ENCODE measurements at places on chromosomes 2 and 18. TPM values are rescaled to one million over a fixed set of nuclear protein-coding genes. Genes with fewer than 3 reads are reported as not detected.

The IGFBP5 gene
- 3.9 TPM for total RNA-seq

The NCKAP5 gene
- 0.30 TPM for total RNA-seq

The UGT1A5 gene
- not detected for total RNA-seq

- H3K27me3 ChIP-seq = no peaks in the 10 kb centered on the region
- H3K27ac ChIP-seq = no peak overlapping the region
- peaks cover 37% of the 10 kb centered on the region for H3K4me1 ChIP-seq
- no peak overlapping the region for H3K4me3 ChIP-seq
- DNase-seq = no peak
- no peaks in the 10 kb centered on the region for H3K36me3 ChIP-seq
Observed at GRCh38 chr2:241546771-241547498, 11.6 kb upstream of the BOK start.

GRCh38 chr2:157784169-157784822, 91.8 kb downstream of the ACVR1 start:
- H3K4me3 ChIP-seq = no peak overlapping the region
- peaks cover 10% of the 10 kb centered on the region for H3K4me1 ChIP-seq
- H3K27ac ChIP-seq = no peak overlapping the region
- no peaks in the 10 kb centered on the region for H3K36me3 ChIP-seq
- no peaks in the 10 kb centered on the region for H3K27me3 ChIP-seq

The CCDC142 gene
- 15.0 TPM for total RNA-seq

The AKAIN1 gene
- not detected for total RNA-seq

DNA sequence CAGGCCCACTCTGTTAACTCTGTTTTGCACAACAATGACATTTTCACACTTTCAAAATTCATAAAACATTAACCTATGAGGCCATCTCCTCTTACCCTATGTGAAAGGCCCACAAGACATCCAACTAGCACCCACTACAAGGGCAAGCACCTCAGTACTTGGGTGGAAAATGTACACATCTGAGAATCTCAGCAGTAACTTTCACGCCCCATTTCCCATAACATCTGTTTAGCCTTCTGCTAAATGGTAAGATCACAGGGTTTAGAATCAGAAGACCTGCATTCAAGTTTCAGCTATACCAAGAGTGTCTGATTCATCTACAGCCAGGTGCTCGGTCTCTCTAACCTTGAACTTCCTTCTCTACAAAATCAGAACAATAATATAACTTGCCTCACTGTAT, 89.2 kb downstream of the SP100 start:
- no peaks in the 10 kb centered on the region for H3K36me3 ChIP-seq
- H3K4me3 ChIP-seq = no peak overlapping the region
- no peak overlapping the region for H3K27ac ChIP-seq
- H3K27me3 ChIP-seq = no peaks in the 10 kb centered on the region

The RAB17 gene
- total RNA-seq = 41.8 TPM

The PRKAG3 gene
- not detected for total RNA-seq

The ZNF514 gene
- total RNA-seq = 8.5 TPM

The LINC00305 gene
- not detected for total RNA-seq

DNA sequence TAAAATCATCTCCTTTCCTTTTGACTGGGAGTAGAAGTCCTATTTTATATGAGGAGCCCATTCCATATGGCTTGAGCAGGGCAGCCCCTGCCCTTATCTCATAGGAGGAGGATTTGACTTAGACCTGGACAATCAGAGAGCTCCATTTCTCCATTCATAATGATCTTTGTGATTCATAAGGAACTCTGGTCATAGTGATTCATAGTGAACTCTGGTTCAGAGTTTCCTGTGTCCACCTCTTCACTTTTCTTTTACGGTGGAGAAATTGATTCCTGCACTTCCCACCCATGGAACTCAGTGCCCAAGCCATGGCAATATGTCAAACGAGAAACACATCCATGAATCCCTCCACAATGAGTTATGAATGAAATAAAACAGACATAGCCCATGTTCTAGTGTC, 12.8 kb upstream of the MYO3B start:
- no peak overlapping the region for H3K27ac ChIP-seq
- H3K27me3 ChIP-seq = no peaks in the 10 kb centered on the region
- no peak for DNase-seq
- H3K36me3 ChIP-seq = no peaks in the 10 kb centered on the region
- no peak overlapping the region for H3K4me3 ChIP-seq

DNA sequence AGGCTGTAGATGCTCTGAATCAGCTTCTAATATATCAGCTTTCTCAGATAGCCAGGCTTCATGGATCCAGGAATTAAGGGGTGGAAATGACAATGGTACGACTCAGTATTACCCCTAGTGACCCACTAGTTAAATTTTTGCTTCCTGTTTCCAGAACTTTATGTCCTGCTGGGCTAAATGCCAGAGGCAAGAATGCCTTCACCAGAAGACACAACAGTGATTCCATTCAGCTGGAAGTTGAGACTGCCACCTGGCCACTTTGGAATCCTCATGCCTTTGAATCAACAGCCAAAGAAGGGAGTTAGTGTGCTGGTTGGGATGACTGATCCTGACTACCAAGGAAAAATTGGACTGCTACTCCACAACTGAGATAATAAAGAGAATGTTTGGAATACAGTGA, 239.1 kb downstream of the ASXL3 start:
- DNase-seq = no peak
- no peaks in the 10 kb centered on the region for H3K27me3 ChIP-seq
- no peaks in the 10 kb centered on the region for H3K36me3 ChIP-seq
- no peak overlapping the region for H3K4me3 ChIP-seq
- H3K27ac ChIP-seq = no peak overlapping the region

DNA sequence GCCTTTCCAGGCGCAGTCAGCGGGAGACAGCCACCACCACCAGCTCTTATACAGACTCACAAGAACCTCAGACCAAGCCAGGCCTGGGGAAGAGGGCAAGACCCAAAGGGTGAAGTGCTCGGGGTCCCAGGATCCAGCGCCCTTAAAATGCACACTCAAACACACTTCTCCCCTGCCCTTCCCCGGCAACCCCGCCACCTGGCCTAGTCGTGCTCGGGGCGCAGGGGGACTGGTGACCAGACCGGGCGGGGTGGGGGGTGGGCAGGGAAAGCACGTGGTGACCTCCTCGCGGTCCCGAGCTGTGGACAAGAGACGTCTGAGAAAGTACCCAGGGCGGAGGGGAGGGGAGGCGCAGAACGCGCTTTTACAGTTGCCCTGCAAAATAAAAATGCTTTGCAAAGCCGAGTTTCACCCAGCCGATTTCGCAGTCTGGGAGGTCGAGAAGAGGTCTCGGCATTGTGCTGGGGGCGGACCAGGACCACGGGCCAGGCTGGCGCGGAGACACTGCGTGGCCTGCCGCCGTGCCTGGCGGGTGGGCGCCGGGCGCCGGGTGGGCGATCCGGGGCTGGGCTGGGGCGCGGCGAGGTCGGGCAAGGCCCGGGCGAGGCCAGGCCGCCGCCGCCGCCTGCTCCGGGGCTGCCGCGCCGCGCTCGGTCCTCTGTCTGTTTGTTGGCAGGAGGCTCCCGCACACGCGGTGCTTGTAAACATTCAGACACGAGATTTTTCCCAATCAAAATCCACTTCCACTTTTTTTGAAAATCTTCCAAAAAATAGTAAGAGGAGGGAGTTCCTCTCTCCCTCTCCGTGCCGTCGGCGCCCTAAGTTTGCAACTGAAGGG, 2.0 kb downstream of the BCL11A start:
- DNase-seq = no peak
- no peak overlapping the region for H3K27ac ChIP-seq
- H3K36me3 ChIP-seq = no peaks in the 10 kb centered on the region
- peaks cover 2% of the 10 kb centered on the region for H3K4me1 ChIP-seq

GRCh38 chr18:67726882-67727281, 210.4 kb upstream of the DSEL start:
- H3K4me3 ChIP-seq = no peak overlapping the region
- DNase-seq = no peak
- no peak overlapping the region for H3K27ac ChIP-seq
- no peaks in the 10 kb centered on the region for H3K36me3 ChIP-seq

The HRH4 gene
- not detected for total RNA-seq

The MAPK4 gene
- 0.89 TPM for total RNA-seq

The ACMSD gene
- total RNA-seq = not detected

GRCh38 chr2:229111744-229112143, 159.3 kb downstream of the PID1 start:
- no peak overlapping the region for H3K27ac ChIP-seq
- no peak overlapping the region for H3K4me3 ChIP-seq
- H3K36me3 ChIP-seq = no peaks in the 10 kb centered on the region

DNA sequence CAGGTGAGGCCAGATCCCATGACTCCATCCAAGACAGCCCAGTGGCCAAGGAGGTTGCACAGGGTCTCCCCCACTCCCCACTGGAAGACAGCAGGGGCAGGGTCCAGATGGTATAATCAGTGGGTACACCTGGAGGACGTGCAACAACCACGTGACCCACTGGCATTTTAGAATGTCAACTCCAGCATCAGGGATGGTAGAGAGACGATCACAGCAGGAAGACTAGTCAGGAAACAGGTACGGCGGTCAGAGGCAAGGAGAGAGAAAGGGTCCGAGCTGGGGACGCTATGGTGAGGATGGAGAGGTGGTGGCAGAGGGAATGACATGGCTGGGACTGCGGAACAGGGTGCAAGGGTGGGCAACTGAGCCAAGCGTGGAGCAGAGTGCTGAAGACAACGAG, 23.0 kb downstream of the SERTAD2 start:
- H3K4me3 ChIP-seq = no peak overlapping the region
- no peaks in the 10 kb centered on the region for H3K27me3 ChIP-seq
- H3K4me1 ChIP-seq = no peaks in the 10 kb centered on the region
- DNase-seq = no peak

DNA sequence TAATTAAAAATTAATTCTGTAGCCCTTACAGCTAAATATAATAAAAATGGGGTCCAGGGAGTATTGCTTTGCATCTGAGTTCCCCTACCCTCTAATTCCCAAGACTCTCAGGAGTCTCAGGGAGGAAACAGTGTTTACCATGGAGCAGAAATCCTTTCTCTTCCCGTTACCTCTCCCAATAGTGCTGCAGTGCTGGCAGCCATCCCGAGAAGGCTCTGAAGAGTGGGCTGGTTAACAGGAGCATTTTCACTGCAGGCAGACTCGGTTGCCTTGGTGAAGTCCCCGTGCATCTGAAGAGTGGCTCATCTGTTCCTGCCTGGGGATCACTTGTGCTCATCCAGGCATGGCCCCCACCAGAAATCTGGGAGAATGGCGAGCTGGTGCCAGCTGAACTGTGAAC, 41.8 kb upstream of the TMEM178A start:
- no peak overlapping the region for H3K4me3 ChIP-seq
- DNase-seq = no peak
- H3K36me3 ChIP-seq = no peaks in the 10 kb centered on the region
- H3K27me3 ChIP-seq = no peaks in the 10 kb centered on the region
- H3K27ac ChIP-seq = no peak overlapping the region
- H3K4me1 ChIP-seq = no peaks in the 10 kb centered on the region

GRCh38 chr2:160715428-160715827, 221.8 kb upstream of the RBMS1 start:
- no peaks in the 10 kb centered on the region for H3K36me3 ChIP-seq
- H3K27me3 ChIP-seq = no peaks in the 10 kb centered on the region
- DNase-seq = no peak
- no peak overlapping the region for H3K27ac ChIP-seq
- no peaks in the 10 kb centered on the region for H3K4me1 ChIP-seq

- no peaks in the 10 kb centered on the region for H3K27me3 ChIP-seq
- peaks cover 17% of the 10 kb centered on the region for H3K4me1 ChIP-seq
- no peak overlapping the region for H3K27ac ChIP-seq
- H3K36me3 ChIP-seq = peaks cover 2% of the 10 kb centered on the region
- H3K4me3 ChIP-seq = no peak overlapping the region
Observed at GRCh38 chr2:231104115-231104713, 20.6 kb downstream of the HTR2B start.

- no peak overlapping the region for H3K27ac ChIP-seq
- H3K4me3 ChIP-seq = no peak overlapping the region
- H3K4me1 ChIP-seq = no peaks in the 10 kb centered on the region
- DNase-seq = no peak
Observed at GRCh38 chr2:84856787-84857186, 24.1 kb downstream of the TRABD2A start.

The VIT gene
- total RNA-seq = not detected

The ARHGAP25 gene
- 0.27 TPM for total RNA-seq

GRCh38 chr2:107402330-107402729, 424.4 kb upstream of the RGPD4 start:
- H3K27me3 ChIP-seq = no peaks in the 10 kb centered on the region
- H3K4me1 ChIP-seq = no peaks in the 10 kb centered on the region
- H3K27ac ChIP-seq = no peak overlapping the region
- H3K4me3 ChIP-seq = no peak overlapping the region
- no peaks in the 10 kb centered on the region for H3K36me3 ChIP-seq

- no peak for DNase-seq
- no peaks in the 10 kb centered on the region for H3K27me3 ChIP-seq
- H3K27ac ChIP-seq = no peak overlapping the region
- H3K4me1 ChIP-seq = no peaks in the 10 kb centered on the region
- no peak overlapping the region for H3K4me3 ChIP-seq
Observed at GRCh38 chr2:225164401-225165050, 122.3 kb upstream of the DOCK10 start.

DNA sequence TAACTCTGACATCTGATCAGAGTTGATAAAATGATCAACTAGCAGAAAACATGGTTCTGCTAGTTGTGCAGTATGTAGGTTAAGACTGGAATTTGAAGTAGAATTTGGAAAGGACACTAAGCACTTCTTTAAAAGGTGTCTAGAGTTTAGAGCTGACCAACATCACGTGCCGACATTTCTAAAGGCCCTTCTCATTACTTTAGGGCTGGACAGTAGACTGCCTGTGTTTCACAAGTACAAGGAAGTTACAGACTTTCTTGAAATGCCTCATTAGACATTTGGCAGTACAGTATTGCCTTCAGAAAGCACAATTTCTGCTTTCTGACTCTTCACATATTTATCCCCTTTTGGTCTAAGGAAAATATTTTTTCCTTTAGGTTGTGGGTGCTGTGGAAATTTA, 255.3 kb downstream of the ZNF385B start:
- H3K4me1 ChIP-seq = no peaks in the 10 kb centered on the region
- H3K27ac ChIP-seq = no peak overlapping the region
- H3K27me3 ChIP-seq = no peaks in the 10 kb centered on the region
- H3K4me3 ChIP-seq = no peak overlapping the region

DNA sequence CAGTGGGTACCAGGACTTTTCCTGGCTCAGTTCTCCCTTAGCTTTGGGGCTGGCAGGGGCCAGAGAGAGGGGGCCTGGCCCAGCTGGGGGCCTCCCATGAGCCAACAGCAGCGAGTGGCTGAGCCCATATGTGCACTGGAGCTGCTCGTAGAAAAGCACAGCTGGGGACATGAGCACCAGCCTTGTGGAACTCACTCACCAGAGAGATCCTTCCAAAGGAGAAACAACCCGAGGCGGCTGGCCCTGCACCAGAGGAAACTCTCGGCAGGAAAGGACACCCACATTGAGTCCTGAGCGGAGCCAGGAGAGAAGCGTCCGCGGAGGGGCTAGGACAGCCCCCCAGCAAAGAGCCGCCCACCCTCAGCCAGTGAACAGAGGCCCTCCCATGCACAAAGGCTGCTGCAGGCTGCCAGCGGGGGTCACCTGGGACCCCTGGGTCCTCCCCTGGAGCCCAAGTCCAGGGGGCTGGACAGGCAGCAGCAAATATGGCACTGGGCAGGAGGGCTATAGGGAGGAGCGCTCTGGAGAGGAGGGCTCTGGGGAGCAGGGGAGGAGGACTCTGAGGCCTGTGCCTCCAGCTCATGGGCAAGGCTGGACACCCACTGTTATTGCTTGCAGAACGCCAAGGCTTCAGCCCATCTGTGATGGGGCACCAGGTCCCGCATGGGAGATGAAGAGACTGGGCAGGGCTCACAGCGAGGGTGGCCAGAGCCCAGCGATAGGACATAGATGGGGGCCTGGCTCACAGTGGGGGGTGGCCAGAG, 42.1 kb upstream of the SNED1 start:
- no peak for DNase-seq
- H3K27ac ChIP-seq = no peak overlapping the region
- H3K4me1 ChIP-seq = no peaks in the 10 kb centered on the region
- H3K36me3 ChIP-seq = no peaks in the 10 kb centered on the region
- peaks cover 10% of the 10 kb centered on the region for H3K27me3 ChIP-seq
- no peak overlapping the region for H3K4me3 ChIP-seq

All from HCT116 (cell line).